ENCODE measurements at places on chromosomes 5 and 9.

GRCh38 chr9:35000535-35001284 is 11.2 kb downstream of the DNAJB5 start:
- no peak for DNase-seq

DNA sequence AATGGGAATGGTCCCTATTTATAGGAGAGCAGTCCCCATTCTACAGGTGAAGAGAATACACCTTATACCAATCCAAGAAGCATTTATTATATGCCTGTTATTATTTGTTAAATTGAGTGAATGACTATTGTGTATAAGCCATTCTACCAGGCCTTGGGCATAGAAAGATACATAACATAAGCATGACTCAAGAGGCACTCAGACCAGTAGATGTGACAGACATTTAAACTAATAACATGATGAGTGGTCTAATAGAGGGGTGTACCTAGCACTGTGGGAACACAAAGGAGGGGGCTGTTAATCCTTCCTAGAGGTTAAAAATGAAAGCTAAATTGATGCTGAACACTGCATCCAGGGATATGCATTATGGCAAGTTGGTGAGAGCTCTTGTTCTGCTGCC is 145.0 kb upstream of the TNC start:
- no peak for DNase-seq

DNA sequence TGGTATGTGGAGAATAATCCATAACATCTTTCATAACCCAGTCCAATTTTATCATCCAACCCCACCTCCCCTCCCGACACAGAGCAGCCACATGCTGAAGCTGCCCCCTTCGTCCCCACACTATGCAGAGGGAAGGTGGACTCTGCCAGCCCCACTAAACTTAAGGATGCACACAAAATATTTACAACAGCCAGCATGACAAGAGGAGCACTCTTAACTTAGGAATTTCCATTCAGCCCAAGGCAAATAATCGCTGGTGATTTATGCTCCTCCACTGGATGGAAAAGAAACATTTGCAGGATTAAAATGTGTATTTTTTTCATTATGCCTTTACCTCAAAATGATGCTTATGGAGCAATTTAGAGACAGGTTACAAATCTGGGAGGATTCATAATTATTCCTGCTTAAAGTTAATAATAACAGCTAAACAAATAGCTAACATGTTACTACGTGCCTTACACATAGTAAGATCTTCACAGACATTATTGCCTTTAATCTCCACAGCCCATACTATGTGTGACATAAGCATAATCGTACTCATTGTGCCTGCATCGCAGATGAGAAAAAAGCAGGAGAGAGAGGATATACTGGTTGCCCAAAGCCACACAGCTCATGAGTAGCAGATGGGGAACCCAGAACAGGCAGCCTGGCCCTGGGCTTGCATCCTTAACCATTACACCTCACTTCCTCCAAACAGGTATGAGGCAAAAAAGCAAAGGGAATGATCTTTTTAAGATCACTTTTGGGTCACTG is 92.6 kb downstream of the GLIS3 start:
- DNase-seq, result no peak

GRCh38 chr5:34687269-34688011 is 31.3 kb downstream of the RAI14 start:
- DNase-seq, result no peak

GRCh38 chr5:33800241-33800950 is 91.4 kb downstream of the ADAMTS12 start:
- no peak for DNase-seq

- no peak for DNase-seq
Measured at GRCh38 chr5:1439388-1440097, 5.7 kb downstream of the SLC6A3 start.

DNA sequence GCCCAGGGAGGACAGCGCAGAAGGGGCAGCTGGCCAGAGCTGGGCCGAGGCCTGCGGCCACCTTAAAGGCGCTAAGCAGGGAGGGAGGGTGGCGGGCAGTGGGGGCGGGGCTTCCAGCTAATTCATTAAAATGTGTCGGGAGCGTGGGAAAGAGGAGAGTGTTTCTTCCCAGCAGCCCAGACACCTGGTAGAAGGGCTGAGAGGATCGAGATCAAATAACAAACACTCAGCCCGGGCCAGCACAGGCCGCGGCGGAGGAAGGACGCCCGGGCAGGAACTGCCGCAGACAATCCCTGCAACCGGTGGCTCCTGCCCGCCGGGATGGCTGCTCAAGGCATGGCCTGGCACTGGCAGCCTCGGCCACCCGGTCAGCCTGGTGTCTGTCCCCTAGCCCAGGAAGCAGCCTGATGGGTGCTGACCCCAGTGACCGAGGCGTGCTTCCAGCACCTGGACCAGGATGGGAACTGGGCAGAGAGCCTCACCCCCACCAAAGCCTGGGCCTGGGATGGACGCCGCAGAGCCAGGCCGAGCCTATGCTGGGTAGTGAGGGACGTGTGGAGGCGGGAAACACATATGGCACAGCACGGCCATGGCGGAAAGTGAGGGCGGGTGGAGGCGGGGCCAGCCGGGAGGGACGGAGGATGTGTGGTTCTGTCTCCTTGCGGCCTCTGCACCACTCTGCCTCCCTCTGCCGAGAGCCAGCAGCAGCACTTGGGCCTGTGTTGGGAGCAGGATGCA is 3.2 kb upstream of the NRARP start:
- DNase-seq, result no peak

DNA sequence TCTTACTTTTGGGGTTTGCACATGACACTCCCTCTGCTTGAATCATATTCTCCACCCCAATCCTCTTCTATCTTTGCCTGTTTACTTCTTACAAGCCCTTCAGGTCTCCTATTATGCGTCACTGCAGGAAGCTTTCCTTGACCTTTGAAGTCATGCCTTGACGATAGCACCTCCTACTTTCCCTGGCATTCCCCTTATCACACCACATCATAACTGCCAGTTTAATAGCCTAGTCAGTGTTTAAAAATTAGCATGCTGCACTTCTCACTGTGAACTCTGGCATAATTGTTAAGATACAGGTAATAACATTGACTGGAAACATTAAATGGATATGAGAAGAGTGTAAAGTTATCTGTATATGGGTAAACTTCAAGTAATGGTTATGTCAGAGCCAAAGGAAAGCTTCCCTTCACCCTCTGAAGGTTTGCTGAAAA is 37.1 kb upstream of the CEP120 start:
- no peak for DNase-seq

DNA sequence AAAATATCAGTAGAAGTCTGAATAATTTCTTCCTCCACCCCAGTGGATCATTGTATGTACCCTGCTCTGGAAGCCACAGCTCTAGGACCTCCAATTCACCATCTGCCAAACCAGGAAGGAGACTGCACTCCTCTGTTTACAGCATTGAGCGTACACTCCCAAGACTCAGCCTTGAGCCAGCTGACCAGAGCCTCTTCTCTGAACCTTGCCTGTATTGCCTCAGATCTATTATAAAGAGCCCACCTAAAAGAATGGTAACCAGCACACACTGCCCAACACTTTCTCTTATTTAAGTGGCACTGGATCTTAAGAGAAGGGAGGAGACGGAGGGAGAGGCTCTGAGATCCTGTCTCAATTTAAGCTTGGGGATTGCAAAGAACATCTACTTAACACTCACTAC is 217.8 kb upstream of the RASEF start:
- DNase-seq, result no peak

DNA sequence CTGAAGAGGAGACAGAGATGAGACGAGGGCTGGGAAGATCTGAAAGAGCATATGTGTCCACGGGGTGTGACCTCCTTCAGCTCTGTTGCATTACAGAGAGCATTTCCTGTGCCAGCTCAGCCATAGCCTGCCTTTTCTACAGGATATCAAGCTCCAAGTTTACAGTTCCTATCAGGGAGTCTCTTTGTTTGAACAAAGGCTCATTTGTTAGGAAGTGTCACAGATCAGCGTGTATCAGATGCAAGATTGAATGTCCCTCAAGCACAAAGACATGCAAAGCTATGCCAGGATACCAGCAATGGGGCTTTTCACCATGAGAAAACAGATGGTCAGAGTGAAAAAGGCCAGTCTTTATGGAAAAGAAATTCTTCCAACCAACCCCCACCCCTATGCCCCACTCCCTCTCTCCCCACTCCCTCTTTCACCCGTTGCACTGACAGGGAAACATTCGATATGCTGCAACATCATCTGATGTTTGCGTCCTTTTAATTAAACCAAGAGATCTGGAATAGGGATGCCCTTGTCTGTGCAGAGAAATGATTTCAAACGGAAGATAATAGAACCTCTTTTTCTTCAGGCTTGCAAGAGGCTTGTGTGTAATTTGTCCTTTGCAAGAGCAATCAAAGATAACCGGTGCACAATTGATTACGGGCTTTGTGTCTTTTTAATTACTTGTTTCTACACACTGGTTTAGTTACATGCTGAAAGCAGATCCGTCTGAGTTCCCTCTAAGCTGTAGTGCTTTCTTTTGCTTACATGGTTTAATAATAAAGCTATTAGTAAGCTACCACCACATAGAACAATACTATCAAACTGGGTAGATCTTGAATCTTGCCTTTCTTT is 263.1 kb upstream of the RGMB start:
- no peak for DNase-seq

- DNase-seq, result no peak
Measured at GRCh38 chr9:112586599-112587155, 100.0 kb downstream of the KIAA1958 start.

DNA sequence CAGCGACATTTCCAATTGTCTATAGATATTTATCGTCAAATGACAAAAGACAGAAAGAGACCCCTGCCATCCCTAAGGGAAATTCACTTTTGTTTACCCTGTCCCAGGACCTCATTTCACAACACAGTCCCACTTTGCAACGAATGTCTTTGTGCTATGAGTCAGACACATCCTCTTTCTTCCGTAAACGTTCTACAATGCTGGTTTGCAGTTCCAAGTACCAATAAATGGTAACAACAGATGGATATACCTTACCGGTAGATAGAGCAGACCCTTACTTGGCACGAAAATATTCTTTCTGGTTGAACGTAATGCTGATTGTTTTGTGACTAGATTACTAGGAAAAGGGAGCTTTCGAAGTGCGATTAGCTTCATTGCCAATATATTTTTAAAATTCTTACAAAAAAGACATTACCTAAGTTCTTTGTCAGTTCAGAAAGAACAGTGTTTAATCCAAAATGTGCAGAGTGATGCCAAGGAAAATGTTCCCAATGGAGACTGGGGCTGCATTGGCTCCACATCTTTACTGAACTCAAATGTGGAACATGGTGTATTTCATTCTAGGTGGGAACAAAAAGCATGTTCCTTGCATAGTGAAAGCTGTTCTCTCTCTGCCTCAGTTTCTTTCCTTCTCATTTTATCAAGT is 202.5 kb upstream of the SLC27A6 start:
- no peak for DNase-seq

DNA sequence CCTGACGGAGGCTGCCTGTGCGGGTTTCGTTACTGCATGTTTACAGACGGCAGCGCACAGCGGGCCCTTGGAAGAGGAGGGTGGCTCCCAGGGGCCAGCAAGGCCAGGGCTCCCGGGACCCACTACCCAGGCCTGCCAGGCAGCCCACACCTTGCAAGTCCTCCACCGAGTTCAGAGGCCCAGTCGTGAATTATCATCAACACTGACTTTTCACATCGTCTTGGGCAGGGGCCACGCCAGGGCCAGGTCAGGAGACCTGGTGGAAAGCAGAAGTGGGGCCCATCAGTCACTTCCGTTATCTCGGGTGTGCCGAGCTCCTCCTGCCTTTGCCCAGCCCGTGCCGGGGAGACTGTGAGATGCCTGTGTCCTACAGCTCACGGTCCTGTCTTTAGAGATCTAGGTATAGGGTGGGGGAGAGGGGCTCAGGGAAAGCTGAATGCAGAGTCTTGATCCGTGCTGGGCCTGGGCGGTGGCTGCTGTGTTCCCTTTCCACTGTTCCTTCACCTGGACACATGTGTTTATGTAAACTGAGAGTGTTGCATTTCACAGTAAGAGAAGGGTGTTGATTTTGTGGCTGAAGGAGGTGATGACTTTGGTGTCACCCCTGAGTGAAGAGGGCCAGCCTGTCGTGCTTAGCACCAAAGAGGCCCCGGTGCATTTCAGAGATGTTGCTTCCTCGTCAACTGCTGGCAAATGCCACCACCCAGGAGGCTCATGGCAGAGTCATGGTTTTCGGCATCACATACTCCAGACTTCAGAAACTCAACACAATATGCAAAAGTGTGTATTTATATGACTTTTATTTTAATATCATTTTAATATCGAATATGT is 175.2 kb downstream of the GAPVD1 start:
- no peak for DNase-seq

- DNase-seq, result no peak
Measured at GRCh38 chr5:134236318-134236717, 10.4 kb upstream of the PPP2CA start.

GRCh38 chr5:90876366-90876765 is 317.8 kb downstream of the ADGRV1 start:
- DNase-seq, result no peak

DNA sequence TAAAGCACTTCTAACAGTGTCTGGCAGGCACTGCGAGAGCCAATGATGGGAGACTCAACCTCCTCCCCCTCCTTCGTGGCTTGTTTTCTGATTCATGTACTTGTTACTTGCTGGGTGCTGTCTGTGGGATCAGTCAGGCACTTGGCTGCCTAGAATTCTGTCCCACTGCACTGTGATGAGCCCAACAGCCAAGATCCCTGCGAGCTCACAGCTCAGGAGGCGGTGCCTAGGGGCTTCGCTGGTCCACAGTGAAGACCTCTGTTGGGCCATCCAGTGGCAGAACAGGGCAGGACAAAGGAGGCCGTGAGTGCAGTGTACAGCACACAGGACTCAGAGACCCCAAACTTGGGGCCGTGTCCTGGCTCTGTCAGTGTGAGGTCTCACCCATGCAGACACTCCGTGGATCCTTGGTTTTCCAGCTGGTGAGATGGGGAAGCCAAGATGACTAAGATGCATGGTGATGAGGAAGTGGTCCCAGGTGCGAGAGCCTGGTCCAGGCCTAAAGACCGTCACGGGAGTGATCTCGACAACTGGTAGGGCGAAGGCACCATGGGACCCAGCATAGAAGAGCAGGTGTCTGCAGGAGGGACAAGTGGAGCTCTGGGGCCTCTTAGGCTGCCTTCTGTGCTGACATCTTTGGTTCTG is 19.5 kb downstream of the MYMK start:
- no peak for DNase-seq

DNA sequence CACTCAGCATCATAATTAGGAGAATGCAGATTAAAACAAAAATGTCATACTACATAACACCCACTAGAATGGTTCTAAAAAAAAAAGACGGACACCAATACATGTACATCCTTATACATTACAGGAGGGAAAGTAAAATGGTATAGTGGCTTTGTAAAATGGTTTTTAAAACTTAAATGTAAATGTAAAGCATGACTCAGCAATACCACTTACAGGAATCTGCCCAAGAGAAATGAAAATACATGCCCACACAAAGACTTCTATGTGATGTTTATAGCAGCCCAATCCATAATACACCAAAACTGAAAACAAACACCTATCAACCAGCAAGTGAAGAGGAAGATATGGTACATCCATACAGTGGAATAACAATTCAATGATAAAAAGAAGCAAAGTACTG is 939.1 kb upstream of the ACO1 start:
- no peak for DNase-seq

DNA sequence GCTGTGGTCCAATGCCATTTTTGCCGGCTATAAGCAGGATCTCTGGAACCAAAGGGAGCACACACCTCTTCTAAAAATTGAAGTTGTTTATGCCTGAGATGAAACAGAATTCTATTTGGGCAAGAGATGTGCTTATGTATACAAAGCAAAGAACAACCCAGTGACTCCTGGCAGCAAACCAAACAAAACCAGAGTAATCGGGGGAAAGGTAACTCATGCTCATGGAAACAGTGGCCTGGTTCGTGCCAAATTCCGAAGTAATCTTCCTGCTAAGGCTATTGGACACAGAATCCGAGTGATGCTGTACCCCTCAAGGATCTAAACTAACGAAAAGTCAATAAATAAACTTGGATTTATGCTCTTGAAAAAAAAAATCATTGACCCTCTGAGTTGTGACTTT is 178.7 kb downstream of the CEMIP2 start:
- no peak for DNase-seq

Measured in stimulated activated CD8-positive, alpha-beta memory T cell treated with anti-CD3 and anti-CD28 coated beads, Interleukin-4, amount 100 ng/mL, for 1 hour (primary cell).